ENCODE measurements at places on chromosomes 11 and 22. TPM values are rescaled to one million over a fixed set of nuclear protein-coding genes. Genes with fewer than 3 reads are reported as not detected.

- DNase-seq = no peak
These were observed 9.5 kb downstream of the HOATZ start for GRCh38 chr11:111524056-111524455.

- DNase-seq = no peak
These were observed 360.2 kb downstream of the KCNA4 start for GRCh38 chr11:29656597-29656996.

- no peak for DNase-seq
These were observed 10.1 kb upstream of the NAALAD2 start for GRCh38 chr11:90124371-90124770.

GRCh38 chr11:103714246-103714645, 322.2 kb upstream of the DDI1 start:
- no peak for DNase-seq

Gene TUBA8
- total RNA-seq = 2.7 TPM

DNA sequence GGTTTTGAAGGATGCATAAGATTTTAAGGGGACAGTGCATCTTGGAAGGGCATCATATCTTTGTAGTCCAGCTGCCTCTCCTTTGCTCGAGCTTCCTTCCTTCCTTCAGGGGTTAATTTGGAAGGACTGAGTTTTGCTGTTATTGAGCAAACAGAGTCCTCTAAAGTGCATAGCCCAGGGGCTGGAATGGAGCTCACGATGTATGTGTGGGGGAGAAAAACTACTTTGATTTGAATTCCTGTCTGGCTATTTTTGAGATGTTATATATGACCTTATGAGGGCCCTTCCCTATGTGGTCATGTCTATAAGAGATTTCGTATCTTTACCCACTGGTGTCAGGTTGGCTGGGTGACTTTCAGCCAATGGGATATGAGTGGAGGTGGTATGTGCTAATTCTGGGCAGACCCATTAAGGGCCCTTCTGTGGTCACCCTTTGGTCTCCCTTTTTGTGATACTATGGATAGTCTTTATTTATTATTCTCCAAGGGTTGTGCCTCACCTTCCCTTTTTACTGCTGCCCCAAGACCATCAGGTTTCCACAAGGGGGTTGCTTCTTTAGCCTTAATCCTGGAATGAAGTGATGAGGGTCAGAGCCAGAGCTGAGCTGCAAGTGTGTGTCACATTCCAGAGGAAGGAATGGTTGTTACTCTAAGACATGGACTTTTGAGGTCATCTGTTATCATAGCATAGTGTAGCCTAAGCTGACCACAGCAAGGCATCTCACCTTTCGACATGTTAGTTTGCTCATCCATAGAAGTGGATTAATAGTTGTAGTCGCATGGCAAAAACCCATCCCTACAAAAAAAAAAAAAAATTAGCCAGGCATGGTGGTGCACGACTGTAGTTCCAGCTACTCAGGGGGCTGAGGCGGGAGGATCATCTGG, 54.6 kb downstream of the LRRC74B start:
- no peak for DNase-seq

DNA sequence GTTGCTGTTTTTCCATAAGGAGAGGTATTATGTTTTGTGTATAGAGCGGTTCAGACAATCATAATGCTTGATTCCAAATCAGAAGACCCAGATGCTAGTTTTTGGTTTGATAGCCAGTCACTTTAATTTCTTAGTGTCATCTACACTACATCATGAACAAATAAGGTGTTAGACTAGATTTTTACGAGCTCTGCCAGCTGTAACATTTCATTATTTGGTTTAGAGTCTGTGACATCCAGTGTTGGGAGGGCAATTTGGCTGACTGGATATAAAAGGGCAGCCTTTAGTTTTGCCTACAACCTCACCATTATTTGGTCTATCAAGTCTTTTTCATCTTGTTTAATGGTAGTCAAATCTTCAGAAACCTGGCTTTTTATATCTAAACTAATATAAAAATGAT, 30.2 kb upstream of the FBXO3 start:
- no peak for DNase-seq

- DNase-seq = no peak
These were observed 590.7 kb downstream of the TBC1D22A start for GRCh38 chr22:47352920-47353700.

DNA sequence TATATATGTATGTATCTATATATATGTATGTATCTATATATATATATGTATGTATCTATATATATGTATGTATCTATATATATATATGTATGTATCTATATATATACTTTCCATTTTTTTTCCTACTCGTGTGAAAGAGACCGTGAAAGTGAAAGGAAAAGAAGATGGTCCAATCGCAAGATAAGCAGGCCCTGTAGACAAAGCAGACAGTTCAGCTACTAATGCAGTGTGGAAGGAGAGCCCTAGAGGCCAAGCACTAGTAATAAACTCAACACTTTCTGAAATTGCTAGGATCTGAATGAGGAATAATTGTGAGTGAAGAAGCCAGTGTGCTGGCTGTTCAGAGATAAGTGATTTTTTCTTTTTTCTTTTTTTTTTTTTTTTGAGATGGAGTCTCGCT, 47.2 kb downstream of the MCHR1 start:
- no peak for DNase-seq

Gene RFPL1
- total RNA-seq = not detected

Gene LYVE1
- total RNA-seq = not detected

Gene ZBTB16
- total RNA-seq = 13.4 TPM

GRCh38 chr11:44467931-44468330, 97.5 kb upstream of the CD82 start:
- DNase-seq = no peak

DNA sequence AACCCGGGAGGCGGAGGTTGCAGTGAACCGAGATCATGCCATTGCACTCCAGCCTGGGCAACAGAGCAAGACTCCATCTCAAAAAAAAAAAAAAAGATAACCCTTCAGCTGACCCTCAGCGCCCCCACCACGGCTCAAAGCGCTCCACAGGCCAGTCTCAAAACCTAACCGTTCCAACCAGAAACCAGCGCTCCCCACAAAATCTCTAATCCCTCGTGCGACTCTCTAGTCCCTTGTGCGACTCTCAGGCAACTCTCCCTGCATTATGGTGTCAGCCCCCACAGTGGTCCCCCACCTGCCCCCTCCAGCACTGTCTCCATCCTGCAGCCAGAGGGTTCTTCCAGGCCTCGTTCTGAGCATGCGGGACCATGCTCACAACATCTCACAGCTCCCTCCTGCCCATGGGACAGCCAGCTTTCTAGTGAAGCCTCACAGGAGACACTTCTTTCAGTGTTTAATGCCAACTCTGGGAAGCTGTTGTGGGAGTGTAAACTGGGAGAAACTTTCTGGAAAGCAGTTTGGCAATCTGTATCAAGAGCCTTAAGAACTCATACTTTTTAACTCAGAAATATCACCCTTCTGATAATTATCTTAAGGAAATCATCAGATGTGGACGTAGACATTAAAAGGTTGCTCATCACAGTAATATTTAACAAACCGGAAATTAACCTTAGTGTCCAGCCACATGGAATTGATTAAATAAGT, 4.2 kb upstream of the RASGRP2 start:
- DNase-seq = no peak

DNA sequence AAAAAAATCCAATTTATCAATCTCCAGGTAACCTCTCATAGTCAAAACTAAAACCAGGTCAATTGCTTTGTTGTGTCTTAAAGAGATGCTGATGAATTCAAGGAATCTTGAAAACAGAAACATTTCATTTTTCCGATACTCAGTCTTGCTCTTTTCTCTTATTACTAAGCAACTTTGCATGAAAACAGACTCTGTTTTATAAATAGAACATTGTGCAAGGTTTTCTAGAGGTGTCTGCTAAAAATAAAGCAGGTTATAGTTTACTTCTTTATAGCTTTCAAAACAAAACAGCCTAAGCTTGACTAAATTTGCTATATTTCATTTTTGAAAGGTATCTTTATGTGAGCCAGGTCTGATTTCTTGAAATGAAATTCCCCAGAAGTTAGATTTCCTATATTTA, 109.3 kb downstream of the ARL14EP start:
- no peak for DNase-seq

- DNase-seq = no peak
These were observed 756.0 kb downstream of the DLG2 start for GRCh38 chr11:84871116-84871515.

DNA sequence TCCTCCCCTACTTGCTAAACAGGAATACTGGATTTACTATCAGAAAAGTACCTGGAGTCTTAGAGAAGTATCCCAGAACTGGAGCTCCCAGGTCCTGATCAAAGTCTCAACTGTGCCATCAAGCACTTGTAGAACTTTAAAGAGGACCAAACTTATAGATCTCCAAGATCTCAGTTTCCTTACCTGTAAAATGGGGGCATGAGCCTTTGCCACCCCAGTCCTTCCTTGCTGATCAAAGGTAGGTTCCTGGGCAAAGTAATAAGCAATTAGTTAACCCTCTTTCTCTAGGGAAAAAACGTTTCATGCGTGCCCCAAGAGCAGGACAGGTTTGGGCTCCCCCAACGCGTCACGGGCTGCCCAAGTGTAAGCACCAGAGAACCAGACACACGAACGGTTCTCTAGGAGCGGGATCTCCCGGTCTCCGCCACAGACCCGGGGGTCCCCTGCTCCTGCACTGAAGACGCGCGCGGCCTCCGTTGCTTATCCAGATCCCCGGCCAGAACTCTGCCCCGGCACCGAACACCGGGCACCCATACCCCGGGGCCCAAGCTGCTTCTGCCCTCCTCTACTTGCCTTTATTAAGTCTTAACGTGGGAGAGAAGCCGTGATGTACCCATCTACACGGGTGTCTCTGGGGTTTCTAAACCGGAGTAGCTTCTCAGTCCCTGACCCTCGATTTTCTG, 505 bp downstream of the ZNF214 start:
- DNase-seq = no peak

GRCh38 chr11:6298605-6299004, 21.7 kb downstream of the CAVIN3 start:
- no peak for DNase-seq

Gene YPEL4
- 11.1 TPM for total RNA-seq

DNA sequence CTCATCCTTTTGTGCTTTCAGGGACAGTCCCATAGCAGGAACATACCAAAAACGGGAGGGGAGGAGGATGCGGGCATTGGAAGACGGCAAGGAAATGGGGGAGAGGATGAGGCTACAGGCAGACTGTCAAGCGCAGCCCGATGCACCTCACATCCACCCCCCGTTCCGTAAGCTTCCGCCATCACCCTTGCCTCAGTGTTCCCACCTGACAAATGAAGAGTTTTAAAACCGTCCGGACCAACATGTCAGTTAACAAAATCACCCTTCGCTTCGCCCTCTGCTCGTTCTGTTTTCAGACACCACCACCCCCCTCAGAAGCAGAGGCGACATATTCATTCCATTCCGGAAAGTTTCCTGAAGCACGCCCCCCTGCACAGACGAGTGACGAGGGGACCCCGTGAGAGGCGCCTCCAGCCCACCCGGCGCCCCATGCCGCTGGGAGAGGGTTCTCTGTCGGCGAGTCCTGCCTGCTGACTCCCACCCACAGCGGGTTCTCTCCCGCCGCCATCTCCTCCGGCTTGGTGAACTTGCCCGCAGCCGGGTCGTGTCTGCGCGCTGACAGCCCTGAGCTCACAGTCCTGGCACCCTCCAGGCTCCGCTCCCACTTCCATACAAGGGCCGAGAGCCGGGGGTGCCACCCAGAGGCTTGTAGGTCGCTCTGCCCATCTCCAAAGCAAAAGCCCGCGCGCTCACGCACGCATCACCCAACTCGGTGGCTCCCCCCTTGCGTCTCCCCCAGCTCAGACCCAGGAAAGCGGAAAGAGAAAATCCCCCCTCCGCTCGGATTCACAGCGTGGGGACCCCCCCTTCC, 1.5 kb downstream of the IGSF9B start:
- DNase-seq = no peak

GRCh38 chr11:10786451-10786850, 22.3 kb downstream of the EIF4G2 start:
- DNase-seq = no peak

- DNase-seq = no peak
These were observed 966 bp upstream of the CASP12 start for GRCh38 chr11:104899226-104899625.

DNA sequence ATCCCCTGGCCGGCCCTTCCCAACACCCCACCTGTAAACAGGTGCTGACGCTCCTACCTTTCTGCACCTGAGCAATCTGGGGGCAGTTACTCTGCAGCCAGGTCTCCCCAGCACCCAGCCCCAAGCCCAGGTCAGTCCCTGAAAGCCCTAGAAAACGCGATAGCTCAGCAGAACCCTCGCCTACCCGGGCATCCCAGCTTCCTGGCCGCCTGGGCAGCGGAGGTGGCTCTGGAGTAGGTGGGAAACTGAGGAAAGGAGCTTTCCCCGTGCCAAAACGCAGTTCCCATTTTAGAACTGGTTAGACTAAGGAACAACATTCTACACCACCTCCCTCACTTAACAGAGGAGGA, 445 bp downstream of the SYTL2 start:
- DNase-seq = no peak

DNA sequence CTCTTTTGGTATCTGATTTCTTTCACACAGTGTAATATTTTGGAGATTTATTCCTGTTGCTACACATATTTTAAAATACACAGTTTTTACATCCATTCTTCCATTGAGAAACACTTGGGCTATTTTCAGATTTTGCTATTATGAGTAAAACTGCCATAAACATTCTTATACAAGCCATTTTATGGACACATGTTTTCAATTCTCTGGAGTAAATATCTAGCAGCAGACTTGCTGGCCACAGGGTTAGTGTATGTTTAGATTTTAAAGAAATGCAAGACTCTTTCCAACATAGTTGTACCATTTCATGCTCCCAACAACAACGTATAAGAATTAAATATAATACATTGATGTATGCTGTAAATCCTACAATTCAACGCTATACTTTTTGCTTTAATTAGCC, 360.8 kb upstream of the PITPNB start:
- no peak for DNase-seq

- no peak for DNase-seq
These were observed 24.8 kb downstream of the ENTHD1 start for GRCh38 chr22:39868741-39869140.

Gene ARHGEF17
- 0.49 TPM for total RNA-seq

- no peak for DNase-seq
These were observed 594.7 kb downstream of the METTL15 start for GRCh38 chr11:28702871-28703270.

Gene OR51D1
- not detected for total RNA-seq

- DNase-seq = no peak
These were observed 35.3 kb upstream of the NECTIN1 start for GRCh38 chr11:119764108-119764868.

- no peak for DNase-seq
These were observed 39.6 kb upstream of the CTSC start for GRCh38 chr11:88377144-88377543.

Gene PRR33
- not detected for total RNA-seq

DNA sequence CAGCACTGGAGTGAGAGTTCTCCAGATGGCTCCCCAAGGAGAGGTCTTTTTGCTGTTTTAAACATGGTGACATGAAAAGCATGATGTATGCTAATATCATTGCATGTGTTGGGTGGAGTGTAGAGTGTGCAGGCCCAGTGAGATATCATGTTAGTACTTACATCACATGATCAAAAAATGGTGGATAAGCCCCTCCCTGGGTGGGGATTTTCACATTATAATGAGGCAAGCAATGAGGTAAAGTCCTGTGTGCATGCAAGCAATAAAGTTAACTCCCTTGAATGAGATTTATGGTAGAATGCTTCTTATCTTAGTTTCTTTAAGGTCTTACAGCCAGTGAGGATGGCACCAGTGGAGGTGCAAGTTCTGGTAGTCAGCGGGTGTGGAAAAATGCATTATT, 8.5 kb downstream of the FAM111B start:
- DNase-seq = no peak

- no peak for DNase-seq
These were observed 16.0 kb downstream of the BCL9L start for GRCh38 chr11:118909619-118910308.

GRCh38 chr22:38257650-38258250, 15.1 kb downstream of the TMEM184B start:
- DNase-seq = no peak

Gene MPEG1
- total RNA-seq = 1.3 TPM

- DNase-seq = no peak
These were observed 112.6 kb downstream of the CADM1 start for GRCh38 chr11:115391598-115391997.

Measured in T-cell (primary cell).